ENCODE measurements at places on chromosomes 5 and 9.

- DNase-seq = no peak
Measured at GRCh38 chr9:98860871-98861293, 53.4 kb downstream of the GALNT12 start.

DNA sequence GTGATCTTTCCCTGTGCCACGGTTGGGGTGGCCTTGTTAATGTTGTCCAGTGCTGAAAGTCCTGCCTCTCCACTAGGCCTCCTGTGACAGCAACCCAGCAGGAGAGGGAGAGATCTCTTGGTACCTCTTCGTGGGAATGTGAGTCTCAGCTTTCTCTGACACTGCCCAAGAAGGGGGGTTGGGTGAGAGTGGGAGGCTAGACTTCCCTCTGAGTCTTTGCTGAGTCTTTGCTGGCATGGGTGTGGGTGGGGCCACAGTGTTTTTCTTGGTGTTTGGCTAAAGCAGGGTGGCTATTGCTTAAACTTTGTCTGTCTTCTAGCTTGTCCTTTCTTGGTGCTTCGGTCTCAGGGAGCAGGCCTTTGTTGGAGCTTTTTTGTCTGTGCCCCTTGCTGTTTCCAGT, 145.6 kb downstream of the GNA14 start:
- DNase-seq = no peak

GRCh38 chr9:84466580-84467285, 126.2 kb upstream of the SLC28A3 start:
- DNase-seq = no peak

GRCh38 chr5:177966009-177966838, 29.8 kb downstream of the PROP1 start:
- DNase-seq = peak; percentile 42

DNA sequence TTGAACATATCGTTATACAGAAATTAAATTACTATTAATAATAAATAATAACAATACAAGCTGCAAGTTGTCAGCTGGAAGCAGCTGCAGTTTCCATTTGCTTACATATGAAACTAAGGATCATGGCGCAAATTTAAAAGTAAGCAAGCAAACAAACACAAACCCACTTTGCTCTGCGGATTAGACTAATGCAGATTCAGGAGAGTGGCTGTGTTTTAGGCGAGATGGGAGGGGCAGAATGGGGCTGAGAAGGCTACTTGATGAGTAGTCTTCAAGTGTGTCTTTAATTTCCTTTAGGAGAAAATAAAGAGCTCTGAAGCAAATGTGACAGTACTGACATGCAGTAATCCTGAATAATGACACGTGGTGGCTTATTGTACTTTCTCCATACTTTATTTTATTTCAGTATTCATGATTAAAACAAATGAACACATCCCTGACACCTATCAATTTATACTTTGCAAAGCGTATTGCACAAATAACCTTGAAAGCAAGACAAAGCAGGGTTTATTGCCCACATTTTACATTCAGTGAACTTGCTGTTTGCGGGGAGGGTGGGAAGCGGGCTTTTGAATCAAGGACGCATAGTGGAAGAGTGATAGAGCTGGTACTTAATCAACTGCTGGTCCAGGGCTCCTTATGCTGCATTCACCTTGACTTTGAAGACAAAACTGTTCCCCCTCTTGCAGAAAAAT, 221.4 kb upstream of the TRIM32 start:
- DNase-seq = no peak

- no peak for DNase-seq
Measured at GRCh38 chr9:37369671-37370070, 52.8 kb upstream of the GRHPR start.

GRCh38 chr5:93055561-93055960, 525.5 kb downstream of the NR2F1-AS1 start:
- no peak for DNase-seq

GRCh38 chr9:112945620-112946208, 55.0 kb upstream of the SLC46A2 start:
- no peak for DNase-seq

DNA sequence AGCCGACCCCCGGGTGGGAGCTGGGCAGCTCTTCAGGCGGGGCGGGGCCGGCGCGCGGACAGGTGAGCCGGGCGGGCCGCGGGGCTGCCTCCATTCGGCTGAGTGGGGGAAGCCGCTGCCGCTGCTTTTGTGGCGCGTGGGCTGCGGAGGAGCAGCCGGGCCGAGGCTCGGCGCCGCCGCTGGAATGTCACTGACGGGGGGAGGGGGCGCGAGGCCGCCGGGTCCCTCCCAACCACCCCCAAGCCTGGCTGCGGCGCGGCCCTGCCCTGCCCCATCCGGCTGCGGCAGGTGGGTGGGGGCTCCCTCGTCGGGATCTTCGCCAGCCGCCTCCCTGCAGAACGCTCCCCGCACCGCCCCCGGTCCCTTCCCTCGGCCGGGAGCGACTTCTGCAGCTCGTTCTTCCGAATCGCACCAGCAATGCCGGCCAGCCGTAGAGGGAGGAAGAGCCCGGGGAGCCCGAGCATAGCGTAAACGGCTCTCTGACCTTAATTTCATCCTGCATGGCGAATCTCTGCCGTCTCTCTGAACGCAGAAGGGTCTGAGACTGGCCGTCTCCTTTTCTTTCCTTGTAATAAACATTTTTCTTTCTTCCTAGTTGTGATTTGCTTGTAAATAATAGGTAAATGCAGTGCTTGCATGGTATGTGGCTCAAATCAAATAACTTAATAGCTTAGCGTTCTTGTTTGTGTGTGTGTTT, 505 bp downstream of the SPTAN1 start:
- peak; percentile 48 for DNase-seq

DNA sequence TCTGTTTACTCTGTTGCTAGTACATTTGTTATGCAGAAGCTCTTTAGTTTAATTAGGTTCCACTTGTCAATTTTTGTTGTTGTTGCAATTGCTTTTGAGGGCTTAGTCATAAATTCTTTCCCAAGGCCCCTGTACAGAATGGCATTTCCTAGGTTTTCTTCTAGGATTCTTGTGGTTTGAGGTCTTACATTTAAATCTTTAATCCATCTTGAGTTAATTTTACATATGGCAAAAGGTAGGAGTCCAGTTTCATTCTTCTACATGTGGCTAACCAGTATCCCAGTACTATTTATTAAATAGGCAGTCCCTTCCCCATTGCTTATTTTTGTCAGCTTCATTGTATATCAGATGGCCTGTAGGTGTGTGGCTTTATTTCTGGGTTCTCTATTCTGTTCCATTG, 792.4 kb downstream of the PTPRD start:
- no peak for DNase-seq

DNA sequence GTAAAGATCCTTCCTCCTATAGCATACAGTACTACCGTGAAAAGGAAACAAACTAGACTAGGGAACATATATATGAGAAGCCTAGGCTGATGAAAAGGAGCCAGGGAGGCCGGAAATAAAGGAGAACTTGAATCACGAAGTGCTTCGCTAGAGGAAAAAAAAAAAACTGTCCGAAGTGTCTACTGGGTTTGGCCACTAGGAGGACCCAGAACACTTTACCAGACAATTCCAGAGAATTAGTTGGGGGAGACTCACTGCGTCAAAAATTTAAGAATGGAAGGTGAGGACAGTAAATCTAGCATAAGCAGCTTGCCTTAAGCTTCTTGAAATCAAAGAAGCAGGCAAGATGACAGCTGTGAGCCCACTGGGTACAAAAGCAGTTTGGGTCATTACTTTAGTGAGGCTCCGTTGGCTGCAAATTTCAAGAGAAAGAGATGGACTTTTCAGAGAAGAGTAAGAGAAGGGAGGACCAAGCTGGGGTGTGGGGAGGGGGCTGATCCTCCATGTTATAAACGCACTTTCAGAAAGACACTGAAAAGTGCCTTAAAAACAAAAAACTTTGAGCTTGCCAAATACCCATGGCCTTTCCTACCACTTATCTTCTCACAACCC, 47.4 kb downstream of the P4HA2 start:
- DNase-seq = no peak

- DNase-seq = no peak
Measured at GRCh38 chr5:56825222-56825824, 10.0 kb downstream of the MAP3K1 start.

- no peak for DNase-seq
Measured at GRCh38 chr5:170945275-170945674, 83.5 kb downstream of the RANBP17 start.

GRCh38 chr5:66661149-66661548, 65.0 kb downstream of the MAST4 start:
- no peak for DNase-seq

DNA sequence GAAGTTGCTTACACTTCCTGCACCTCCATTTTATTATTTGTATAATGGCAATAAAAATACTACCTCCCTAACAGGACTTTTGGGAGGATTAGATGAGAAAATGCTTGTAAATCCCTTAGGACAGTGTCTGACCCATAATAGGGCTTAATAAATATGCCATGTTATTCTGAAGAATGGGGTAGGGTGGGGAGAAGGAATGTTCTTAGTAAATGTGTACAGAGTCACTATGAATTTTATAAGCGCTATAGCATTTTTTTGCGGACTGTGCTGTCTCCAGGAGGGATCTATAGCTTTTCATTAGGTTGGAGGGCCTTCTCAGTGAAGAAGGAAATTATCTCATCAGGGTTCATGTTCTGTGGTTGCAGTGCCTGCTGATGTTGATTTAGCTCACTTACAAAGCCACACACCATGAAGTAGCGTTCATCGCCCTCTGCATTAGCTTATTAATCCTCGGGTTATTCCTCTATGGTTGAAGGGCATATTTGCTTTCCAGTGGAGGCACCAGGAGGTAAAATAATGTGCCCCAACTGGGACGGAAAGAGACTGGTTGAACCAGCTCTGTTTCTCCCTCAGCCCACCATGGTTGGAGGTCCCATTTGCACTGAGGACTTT, 497.1 kb downstream of the ARHGEF28 start:
- no peak for DNase-seq

DNA sequence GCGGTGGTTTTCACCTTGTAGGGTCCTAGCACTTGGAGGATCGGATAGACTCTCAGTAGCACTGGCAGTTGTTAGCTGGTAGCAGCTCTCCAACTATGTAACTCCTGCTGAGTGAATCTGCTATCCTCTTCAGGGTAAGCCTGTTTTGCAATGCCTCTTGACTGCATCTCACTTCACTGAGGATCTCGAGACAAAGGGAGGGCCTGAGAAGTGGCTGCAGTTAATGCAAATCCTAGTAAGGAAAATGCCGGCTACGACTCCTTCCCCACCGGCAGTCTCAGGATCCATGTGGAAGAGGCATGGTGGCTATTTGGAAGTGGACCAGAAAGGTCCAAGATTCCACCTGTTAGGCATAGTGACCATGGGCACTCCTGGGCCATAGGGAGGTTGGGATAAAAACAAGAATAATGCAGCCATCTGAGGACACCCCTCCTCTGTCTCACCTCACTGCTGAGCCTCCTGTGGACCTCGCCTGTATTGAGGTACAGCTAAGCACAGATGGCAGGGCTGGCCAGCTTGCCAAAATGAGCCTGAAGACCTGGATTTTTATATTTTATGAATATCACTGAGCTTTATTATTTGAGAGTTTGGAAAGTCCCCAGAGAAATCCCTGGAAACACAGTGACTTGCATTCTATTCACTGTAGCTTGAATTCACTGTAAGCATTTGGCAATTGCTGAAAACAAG, 146.0 kb downstream of the LIFR start:
- DNase-seq = no peak

DNA sequence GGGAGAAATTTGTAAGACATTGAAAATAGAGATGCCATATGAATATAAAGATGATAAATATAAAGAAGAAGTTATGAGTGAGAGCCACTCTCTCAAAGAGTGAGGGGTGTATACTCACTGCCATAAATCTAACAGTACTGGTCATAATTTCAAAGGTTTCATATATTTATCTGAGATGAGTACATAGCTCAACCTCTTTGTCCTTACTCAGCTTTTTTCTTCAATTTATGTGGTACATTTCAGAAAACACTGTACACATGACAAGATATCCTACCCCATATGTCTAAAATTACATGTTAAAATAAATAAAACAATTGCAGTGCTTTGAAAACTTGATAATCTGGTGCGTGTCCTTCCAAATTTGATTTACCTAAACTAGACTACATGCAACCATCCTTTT, 5.2 kb upstream of the MCC start:
- DNase-seq = no peak

DNA sequence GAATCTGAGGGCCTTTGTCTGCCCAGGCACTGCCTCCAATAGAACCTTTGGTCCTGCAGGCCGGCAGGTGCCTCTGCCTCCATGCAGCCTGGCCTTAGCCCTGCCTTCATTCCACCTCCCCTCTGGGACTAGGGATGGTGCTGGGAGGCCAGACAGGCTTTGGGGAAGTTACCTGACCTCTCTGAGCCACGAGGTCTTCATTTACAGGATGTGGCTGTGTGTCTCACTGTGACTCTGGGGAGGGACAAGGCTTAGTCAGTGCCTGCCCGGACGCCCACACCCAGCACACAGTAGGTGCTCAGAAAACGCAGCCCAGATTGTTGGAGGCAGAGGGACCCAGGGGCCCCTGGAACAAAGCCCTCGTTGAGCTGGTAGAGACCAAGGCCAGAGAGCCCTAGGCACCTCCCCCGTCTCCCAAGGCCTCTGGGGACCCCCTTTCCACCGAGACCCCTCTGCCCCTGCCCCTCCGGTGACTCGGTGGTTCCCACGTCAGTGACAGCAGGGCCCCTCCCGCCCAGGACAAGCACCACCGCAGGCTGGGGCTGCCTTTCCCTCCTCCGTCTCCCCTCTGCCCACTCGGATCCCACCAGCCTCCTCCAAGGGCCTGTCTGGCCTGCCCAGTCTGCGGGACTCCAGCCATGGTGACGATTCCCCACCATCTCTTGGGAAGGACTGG, 46.9 kb upstream of the EGFL7 start:
- DNase-seq = no peak

- DNase-seq = no peak
Measured at GRCh38 chr5:43993634-43994351, 390.8 kb downstream of the NNT start.

GRCh38 chr9:133371261-133371711, 4.6 kb downstream of the SURF4 start:
- peak; percentile 61 for DNase-seq
